ENCODE measurements at places on chromosomes 1 and 21.

GRCh38 chr1:41350055-41350378 is 11.2 kb upstream of the FOXO6 start:
- no peak for DNase-seq

DNA sequence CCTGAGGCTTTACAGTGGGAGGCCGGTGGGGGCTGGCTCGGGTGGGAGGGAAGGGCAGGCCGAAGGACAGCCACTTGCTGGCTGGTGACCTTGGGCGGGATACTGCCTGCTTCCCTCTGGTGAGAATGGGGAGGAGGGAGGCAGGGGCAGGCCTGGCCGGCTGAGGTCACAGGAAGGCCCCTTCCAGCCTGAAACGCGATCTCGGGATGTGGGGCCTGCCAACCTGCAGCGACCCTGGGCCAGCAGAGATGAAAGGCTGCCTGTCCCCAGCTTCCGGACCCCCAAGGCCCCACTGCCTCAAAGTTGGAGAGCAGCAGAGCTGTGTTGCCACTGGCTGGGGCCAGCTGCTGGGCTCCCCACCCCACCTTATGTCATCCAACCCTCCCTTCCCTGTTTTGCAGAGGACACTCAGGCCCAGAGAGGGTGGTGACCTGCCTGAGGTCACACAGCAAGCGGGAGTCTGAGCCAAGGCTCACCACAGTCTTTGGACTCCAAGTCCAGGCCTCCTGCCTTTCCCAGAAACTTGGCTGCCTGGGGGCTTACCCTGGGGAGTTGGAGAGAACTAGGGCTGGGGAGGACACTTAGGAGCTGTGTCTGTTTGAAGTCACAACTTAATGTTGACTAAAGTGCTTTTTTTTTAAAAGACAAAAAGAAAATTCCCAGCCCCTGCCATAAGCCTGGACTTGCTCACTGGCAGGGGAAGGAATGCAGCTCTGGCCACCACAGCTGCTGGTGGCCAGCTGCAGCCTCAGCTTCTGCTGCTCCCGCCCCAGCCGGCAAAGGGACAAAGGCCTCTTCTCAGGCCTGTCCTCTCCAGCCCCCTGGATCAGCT is 14.8 kb upstream of the WASF2 start:
- no peak for DNase-seq

- DNase-seq: no peak
Measured at GRCh38 chr1:98783821-98784220, 122.3 kb downstream of the SNX7 start.

DNA sequence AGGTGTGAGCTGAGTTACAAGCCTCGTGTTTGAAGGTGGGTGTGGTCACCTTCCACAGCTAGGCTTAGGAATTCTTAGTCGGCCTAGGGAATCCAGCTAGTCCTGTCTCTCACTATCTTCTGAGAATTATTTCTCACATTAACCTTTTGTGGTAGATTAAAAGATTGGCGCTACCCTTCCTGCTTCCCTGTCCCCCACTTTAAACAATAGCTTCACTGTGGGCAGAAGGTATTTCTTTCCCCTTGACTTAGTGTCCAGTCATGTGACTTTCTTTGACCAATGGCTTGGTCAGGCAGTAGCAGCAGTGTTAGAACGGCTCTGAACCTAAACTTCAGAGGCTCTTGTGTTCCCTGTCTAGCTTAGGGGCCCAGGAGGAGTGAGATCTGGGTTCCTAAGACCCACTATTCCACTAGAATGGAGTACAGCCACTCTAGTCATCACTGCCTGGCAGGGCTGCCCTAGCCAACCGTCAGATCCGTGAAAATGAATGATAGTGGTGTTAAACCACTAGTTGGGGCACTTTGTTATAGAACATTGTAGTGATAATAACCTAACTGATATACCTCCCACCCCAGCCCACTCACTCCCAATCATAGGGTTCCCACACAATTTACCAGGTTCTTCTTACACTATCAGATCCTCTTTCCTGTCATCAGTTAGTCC is 13.9 kb upstream of the C1orf141 start:
- DNase-seq: no peak

- no peak for DNase-seq
Measured at GRCh38 chr1:23651069-23651808, 40.4 kb upstream of the RPL11 start.

DNA sequence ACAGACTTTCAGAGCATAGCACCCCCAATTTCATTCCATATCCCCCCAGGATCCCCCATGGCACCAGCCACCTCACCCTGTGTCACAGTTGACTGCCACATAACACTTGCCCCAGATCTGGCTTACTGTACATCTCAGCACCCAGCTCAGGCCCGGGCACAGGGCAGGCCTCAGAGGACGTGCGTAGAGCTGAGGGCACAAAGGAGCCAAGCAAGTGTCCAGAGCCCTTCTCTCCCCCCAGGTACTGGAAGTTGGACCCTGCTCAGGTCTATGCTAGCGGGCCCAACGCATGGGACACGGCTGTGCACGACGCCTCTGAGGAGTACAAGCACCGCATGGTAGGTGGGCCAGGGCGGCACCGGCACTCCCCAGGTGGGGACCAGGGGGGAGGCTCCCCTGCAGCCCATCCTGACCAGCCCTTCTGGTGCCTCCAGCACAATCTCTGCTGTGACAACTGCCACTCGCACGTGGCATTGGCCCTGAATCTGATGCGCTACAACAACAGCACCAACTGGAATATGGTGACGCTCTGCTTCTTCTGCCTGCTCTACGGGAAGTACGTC is 8.0 kb upstream of the SYTL1 start:
- DNase-seq: no peak

- DNase-seq: no peak
Measured at GRCh38 chr21:15255261-15255660, 190.5 kb upstream of the NRIP1 start.

GRCh38 chr1:232764458-232765251 is 40.6 kb upstream of the MAP10 start:
- no peak for DNase-seq

GRCh38 chr1:28173980-28174297 is 2.6 kb downstream of the PTAFR start:
- DNase-seq: no peak
